ENCODE measurements at places on chromosomes 5 and 9.
A peak's percentile ranks its signal among the peaks of the same experiment; 100 is the strongest.

DNA sequence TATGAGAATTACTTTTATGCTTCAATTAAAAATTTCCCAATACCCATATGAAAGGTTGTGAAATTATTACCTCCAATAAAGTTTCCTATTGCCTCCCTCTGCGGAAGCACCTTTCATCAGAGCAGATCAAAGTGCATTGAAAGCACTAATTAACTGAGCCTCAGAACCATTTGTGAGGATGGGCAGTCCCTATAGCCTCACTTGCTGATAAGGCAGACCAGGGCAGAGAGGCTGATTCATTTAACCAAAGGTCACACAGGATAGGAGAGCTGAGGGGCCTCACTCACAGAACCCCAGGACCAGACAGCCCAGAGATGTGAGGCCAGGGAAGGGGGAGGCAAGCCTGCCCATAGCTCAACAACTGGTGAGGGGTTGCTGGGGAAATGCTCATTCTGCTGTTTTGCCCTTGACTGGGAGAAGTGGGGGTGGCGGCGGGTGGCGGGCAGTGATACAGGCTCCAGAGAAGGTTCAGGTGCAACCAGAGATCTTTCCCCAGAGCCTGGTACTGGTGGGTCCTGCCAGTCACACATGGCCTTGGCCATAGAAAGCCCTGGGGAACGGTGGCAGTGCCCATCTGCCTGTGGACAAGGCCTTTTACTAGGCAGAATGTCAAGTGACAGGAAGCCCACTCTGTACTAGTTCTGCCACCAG, 57.9 kb downstream of the MACROH2A1 start:
- no peak for DNase-seq

DNA sequence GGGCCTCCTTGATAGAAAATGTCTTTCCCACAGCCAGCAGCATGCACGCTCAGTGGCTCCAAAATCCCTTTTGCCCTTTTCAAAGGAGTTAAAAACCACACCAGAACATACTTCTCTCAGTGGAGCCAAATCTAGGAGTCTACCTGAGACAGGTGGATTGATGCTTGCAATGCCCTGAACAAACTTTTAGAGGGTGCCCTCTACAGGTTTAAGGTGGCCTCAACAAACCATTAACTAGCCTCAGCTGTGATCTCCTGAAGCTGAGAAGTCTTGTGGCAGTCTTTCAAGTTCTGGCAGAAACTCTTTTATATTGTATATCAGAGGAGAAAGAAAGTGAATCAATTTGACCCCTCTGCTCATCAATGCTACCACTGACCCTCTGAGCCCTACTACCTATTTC, 125.4 kb downstream of the MED27 start:
- no peak for DNase-seq

- DNase-seq = no peak
Observed at GRCh38 chr5:31238497-31238896, 45.0 kb downstream of the CDH6 start.

- no peak for DNase-seq
Observed at GRCh38 chr9:87035879-87036278, 88.6 kb upstream of the GAS1 start.

- DNase-seq = no peak
Observed at GRCh38 chr9:110443866-110444220, 106.2 kb upstream of the TXNDC8 start.

DNA sequence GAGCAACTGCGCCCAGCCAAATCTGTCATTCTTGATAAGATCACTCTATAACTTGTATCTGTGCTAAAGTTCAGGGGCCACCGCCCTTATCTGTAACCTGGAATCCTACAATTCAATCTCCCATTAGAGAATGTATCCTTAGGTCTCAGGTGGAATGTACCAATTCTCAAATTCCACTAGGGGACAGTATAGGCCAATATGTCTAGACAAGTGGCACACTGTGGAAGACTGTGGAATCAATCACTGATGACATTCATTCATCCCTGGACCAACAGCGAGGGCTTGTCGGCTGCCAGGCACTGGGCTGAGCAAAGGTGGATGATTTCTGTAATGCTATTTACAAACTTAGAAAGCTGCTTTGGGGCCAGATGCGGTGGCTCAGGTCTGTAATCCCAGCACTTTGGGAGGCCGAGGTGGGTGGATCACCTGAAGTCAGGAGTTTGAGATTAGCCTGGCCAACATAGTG, 28.7 kb upstream of the MEGF9 start:
- DNase-seq = no peak

DNA sequence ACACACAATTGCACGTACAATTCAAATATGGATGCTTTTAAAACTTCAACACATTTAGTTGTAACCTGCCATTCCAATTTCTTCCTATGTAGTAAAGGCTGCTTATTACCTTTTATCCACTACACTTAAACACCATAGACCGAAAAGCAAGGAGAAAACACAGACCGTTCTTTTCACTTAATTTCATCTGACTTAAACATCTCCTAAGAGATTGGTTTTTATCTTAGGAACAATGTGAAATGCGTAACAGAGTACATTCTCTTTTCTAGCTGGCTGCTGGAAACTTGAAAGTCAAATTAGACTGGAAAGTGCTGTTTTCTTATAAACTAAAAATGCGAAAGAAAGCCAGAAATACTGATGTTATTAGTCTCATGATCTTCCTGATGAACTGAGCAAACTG, 241.8 kb downstream of the MLLT3 start:
- no peak for DNase-seq

- DNase-seq = no peak
Observed at GRCh38 chr5:100464418-100464817, 70.8 kb upstream of the FAM174A start.

GRCh38 chr5:39765366-39765765, 340.6 kb upstream of the DAB2 start:
- DNase-seq = no peak

- DNase-seq = no peak
Observed at GRCh38 chr5:180173875-180174586, 35.0 kb downstream of the RASGEF1C start.

GRCh38 chr5:109849478-109850088, 159.9 kb downstream of the MAN2A1 start:
- DNase-seq = no peak

GRCh38 chr9:110714314-110714713, 45.7 kb downstream of the MUSK start:
- DNase-seq = no peak

DNA sequence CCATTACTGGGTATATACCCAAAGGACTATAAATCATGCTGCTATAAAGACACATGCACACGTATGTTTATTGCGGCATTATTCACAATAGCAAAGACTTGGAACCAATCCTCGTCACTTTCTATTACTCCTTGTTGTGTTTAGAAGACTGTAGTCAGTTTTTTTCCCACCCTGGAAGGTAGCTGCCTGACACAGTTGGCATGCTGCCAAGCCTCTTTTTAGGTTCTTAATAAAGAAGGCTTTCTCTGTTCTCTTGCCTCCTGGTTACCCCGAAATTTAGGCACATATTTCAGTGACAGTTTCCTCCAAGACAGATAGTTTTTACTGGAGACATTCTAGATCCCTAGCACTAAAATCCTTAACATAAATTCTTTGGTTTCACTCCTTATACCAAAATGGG, 205.4 kb upstream of the PCSK5 start:
- no peak for DNase-seq

GRCh38 chr5:177303121-177303924, at the start of the genes PRELID1 and RAB24:
Gene PRELID1, plus strand, starts transcription at chr5:177303799. Its CDS starts 187 bp downstream, at chr5:177303986.
Gene RAB24, minus strand, starts transcription at chr5:177303719. Its CDS starts 431 bp downstream, at chr5:177303288.
- DNase-seq = peak; percentile 88

GRCh38 chr9:108779551-108780325, 76.0 kb downstream of the ACTL7B start:
- no peak for DNase-seq

DNA sequence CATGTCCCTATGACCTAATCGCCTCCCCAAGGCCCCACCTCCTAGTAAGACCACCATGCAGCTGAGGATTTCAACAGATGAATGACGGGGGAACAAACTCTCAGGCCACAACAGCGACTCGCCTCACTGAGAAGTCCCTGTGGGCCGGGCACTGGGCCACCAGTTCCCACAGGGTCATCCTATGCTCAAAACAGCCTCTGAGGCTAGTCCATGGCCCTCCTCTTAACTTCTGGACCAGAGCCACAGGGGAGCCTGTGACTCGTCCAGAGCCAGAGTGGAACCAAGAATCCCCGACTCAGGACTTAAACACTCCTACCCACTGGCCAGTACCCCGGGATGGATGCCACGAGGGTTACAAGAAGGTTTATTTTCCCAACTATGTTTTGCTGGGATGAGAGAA, 12.3 kb downstream of the GFPT2 start:
- no peak for DNase-seq

GRCh38 chr9:113992994-113993393, 85.1 kb downstream of the AMBP start:
- no peak for DNase-seq

- no peak for DNase-seq
Observed at GRCh38 chr9:113125386-113126035, 25.3 kb upstream of the SLC31A2 start.

GRCh38 chr5:138597661-138598400, 22.6 kb upstream of the HSPA9 start:
- DNase-seq = no peak

- DNase-seq = no peak
Observed at GRCh38 chr5:820245-820644, 30.5 kb downstream of the ZDHHC11 start.

DNA sequence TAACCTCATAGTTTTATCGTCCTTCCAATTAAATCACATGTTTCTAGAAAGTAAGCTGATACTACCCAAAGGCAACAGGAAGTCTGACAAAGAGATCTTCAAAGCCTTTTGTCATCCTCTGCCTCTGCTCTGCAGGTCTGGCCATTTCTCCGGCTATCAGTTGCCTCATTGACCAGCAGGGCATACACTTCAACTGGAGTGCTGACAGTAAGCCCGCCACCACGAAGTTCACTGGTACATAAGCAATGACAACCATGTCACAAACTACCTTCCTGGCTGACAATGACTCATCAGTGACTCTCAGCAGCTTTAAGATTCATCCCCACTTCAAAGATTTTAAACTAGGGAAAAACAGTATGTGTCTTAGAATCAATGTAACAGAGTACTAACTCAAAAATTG, 20.6 kb downstream of the SPTLC1 start:
- no peak for DNase-seq

GRCh38 chr9:22423566-22423965, 23.1 kb upstream of the DMRTA1 start:
- DNase-seq = no peak

DNA sequence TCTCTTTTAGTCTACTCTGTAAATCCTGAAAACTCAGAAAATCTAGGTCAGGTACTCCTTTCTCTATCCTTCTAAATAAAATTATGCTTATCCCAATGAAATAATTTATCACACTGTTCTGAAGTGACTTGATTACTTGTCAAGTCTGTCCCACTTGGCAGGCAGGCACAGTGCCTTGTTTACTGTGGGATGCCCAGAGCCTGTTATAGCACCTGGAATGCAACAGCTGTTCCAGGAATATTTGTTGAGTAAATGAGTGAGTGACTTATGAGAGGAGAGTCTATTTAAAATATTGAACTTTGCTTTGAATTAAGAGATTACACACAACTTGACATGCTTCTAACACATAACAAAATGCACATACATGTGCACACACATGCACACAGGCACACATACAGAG, 130.0 kb downstream of the MPDZ start:
- DNase-seq = no peak

DNA sequence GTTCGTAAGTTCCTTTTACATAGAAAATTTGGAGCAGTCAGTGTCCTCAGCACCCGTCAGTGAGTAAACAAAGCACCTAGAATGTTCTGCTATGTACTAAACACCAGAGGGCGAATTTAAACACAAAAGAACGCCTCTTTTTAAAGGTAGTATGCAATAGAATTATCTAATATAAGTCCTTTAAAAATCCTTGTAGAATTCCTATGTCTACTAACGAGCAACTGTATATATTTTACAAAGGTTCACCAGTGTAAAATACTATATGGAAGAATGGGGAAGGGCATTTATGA, 499 bp upstream of the TMEM232 start:
- no peak for DNase-seq

DNA sequence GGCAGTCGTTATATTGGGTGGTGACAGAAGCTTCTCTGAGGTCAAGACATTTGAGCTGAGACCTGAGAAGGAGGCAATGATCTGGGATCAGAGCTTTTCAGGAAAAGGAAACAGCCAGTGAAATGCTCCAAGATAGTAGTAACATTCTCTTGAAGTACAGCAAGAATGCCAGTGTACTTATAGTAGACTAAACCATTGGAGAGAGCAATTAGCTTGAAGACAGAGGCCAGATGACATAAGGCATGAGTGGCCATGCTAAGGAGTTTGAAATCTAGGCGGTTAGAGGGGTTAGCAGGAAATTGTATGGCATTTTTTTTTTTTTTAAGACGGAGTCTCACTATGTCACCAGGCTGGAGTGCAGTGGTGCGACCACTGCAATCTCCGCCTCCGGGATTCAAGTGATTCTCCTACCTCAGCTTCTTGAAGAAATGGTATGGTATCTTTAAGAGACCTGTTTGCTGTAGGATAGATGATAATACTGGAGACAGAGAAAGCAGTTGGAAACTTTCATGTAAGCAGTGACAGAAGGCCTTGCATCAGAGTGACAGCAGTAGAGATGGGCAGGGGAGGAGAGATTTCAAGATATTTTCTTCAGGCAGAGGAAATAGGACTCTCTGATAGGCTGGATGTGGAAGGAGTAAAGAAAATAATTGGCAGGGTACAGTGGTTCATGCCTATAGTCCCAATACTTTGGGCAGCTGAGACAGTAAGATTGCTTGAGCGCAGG, 482.2 kb upstream of the PAPPA start:
- DNase-seq = no peak

- no peak for DNase-seq
Observed at GRCh38 chr5:51384281-51384840, 1.1 kb downstream of the ISL1 start.

GRCh38 chr9:111038331-111039230, at the start of gene LPAR1:
Gene LPAR1, minus strand, starts transcription at chr9:111038470. Its CDS starts 66,353 bp downstream, at chr9:110972117.
- DNase-seq = no peak

DNA sequence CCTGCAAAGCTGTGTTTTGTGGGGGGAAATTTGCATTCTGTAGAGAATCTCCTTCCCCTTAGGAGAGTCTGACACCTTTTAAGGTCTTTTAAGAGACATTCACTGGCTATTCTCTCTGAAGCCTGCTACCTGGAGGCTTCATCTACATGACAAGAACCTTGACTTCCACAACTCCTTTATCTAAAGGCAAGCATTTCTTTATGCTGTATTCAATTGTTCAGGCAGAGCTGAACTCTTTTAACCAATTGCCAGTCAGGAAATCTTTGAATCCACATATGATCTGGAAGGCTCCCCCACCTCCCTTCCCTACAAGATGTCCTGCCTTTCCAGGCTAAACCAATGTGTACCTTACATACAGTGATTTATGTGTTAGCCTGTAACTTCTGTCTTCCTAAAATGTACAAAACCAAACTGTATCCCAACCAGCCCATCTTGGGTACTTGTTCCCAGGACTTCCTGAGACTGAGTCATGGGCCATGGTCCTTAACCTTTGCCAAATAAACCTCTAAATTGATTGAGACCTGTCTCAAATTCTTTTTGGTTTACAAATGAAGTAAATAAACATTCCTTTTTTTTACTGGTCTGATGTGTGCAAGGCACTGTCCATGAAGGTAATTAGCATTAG, 9.9 kb downstream of the C9orf85 start:
- no peak for DNase-seq

- no peak for DNase-seq
Observed at GRCh38 chr9:79812099-79812498, 240.3 kb downstream of the TLE4 start.
